Activated CD4-positive, alpha-beta memory T cell treated with anti-CD3 and anti-CD28 coated beads, Interleukin-2, amount 10 ng/mL, durations not matched to agents 7 days and 5 days (primary cell): ENCODE measurements at places on chromosomes 4 and X.

DNA sequence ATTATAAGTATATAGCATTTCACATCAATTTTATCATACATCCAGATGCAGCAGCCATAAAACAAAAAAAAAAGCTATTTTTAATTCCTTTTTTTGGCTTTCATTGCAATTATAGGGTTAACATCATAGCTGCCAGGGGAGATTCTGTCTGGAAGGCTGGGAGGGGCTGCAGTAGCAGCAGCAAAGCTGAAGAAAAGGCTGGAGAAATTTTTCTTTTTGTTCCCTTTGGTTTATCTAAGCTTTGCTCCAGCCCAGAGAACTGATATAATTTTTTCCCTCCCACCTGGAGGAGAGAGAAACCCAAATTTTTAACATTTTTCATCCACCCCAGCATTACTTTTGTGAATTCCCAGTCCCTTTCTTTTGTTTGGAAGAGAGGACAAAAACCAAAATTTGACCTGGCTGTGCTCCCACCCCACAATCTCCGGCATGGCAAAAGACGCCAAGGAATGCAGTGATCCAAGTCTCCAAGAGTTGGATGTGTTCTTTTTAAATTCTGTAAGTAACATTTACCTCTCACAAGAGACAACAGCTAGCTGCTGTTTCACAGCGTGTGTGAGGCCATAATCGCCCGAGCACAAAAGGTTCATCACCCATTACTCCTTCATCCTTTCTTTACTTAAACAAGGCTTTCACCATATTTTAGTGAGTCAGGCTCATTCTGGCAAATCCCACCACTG lies 25.1 kb upstream of the FAM156A start:
- no peaks in the 10 kb centered on the region for H3K4me1 ChIP-seq
- no peak overlapping the region for H3K27ac ChIP-seq

DNA sequence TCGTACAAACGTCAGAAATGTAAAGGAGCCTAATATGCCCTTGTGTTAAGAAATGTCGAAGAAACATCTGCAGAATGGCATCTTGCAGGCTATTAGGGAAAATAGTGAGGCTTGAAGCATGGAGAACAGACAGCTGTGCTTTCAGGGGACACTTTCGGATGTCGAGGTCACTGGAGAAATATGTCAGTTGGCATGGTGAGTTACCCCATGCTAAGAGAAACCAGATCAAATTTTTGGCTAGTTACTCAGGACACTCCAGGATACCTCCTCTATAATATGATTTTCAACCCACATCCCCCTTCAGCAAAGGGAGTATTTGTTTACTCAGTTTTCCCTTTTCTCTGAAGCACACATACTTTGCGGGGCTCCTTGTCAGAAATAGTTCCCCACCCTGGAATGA lies 171.4 kb downstream of the GPC3 start:
- no peaks in the 10 kb centered on the region for H3K27me3 ChIP-seq
- H3K27ac ChIP-seq = no peak overlapping the region
- H3K36me3 ChIP-seq = no peaks in the 10 kb centered on the region

GRCh38 chr4:113288696-113289095 lies 239.2 kb downstream of the ANK2 start:
- peaks cover 2% of the 10 kb centered on the region for H3K27me3 ChIP-seq
- no peaks in the 10 kb centered on the region for H3K36me3 ChIP-seq
- H3K27ac ChIP-seq = no peak overlapping the region
- DNase-seq = no peak
- no peaks in the 10 kb centered on the region for H3K4me1 ChIP-seq
- H3K4me3 ChIP-seq = no peak overlapping the region

DNA sequence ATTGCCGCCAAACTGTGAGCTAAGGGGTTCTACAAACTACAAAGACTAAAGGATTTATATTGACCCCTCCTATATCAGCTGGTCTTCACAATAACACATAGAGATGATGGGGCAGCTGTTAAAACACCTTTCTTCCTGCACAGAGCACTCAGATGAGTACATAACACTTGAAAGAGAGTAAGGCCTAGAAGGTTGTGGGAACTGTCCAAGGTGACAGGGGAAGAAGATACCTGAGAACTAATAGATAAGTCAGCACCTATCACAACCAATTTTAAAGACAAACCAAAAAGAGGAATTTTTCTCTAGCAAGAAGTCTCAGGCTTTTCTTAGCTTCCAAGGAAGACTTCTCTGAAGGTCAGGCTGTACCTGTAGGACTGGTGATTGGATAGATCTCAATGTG lies 19.1 kb upstream of the CXCL6 start:
- no peaks in the 10 kb centered on the region for H3K27me3 ChIP-seq
- no peak for DNase-seq
- peaks cover 19% of the 10 kb centered on the region for H3K4me1 ChIP-seq
- no peak overlapping the region for H3K4me3 ChIP-seq
- no peak overlapping the region for H3K27ac ChIP-seq
- H3K36me3 ChIP-seq = no peaks in the 10 kb centered on the region

DNA sequence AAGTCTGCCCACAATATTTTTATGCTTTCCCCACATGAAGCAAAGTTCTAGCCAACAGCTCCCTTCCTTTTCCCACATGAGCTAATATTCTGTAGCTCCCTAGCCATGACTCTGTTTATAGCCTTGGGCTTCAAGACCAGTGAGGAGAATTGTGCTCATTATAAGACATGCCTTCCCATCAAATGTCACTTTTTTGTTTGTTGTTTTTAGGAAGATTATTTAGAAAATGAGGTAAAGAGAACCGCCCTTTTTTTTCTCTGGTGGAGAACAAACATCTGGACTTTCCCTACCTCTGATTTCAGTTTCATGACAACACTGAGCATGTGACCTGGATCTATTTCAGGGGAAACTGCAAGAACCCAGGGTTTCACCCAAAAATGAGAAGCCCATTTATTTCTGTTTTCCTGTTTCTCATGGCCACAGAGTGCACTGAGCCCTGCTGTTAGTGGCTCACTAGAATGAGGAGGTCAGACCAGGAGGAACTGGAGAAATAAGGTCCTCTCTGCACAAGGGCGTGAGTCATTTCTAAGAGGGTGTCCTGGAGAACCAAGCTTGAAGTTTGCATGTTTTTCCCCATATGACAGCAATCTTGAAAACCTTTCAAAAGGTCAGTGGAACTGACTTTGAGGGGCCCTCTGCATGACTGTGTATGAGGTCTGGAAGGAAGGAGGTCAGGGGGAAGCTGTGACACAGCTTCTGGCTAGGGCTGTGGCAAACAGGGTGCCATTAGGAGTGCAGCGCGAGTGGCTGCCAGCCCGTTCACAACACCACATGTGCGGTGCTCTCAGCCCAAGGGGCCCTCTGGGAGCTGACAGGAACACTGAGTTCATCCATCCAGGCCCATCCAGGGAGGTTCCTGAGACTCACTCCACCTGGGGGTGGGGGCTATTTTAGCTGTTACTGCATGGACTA lies 55.2 kb downstream of the CHST7 start:
- H3K27ac ChIP-seq = peak overlapping the region; percentile 80
- no peaks in the 10 kb centered on the region for H3K27me3 ChIP-seq
- DNase-seq = no peak

DNA sequence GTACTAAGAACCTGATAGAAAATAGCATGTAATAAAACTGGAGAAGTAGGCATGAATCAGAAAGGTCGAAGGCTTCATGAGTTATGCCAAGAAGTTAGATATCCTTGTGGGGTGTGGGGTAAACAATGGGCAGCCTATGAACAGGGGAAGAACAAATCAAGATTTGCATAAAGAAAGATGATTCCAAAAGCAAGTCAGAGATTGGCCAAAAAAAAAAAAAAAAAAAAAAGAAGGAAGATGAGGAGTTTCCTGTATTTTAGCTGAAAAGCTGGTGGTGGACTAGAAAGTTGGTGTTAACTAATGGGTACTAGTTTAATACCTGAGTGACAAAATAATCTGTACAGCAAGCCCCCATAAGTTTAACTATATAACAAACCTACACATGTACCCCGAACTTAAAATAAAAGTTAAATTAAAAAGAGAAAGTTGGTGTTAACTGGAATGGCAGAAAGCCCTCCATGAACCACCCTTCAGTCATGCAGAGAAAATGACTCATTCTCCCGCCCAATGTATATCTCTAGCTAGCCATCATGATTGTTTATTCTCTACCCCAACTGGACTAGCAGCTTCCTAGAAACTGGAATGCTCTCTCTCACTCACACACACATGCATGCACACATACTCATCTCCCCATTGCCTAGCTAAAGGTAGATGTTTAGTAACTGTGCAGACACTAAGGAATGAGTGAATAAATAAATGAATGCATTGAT lies 41.7 kb downstream of the ATP11C start:
- no peak for DNase-seq
- no peak overlapping the region for H3K27ac ChIP-seq
- H3K36me3 ChIP-seq = peaks cover 2% of the 10 kb centered on the region
- H3K27me3 ChIP-seq = no peaks in the 10 kb centered on the region
- H3K4me1 ChIP-seq = peaks cover 15% of the 10 kb centered on the region
- no peak overlapping the region for H3K4me3 ChIP-seq

DNA sequence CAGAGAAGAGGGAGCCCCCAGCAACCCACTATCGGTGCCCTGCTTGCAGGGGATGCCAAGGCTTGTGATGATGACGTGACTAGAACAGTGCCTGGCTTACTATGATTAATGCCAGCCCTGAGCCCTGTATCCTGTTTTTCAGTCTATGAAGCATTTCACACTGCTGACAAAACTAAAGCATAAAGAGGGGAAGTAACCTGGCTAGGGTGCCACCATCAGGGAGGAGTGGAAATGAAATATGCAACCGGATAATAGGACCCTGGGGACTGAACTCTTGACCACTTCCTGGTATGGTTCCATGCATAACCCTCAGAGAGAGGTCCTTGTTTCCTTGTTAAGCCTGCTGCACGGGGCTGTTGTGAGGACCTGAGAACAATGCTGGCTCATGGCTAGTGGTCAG lies 50.3 kb downstream of the MED28 start:
- no peak overlapping the region for H3K4me3 ChIP-seq
- no peak overlapping the region for H3K27ac ChIP-seq
- no peak for DNase-seq
- H3K27me3 ChIP-seq = peaks cover 4% of the 10 kb centered on the region
- H3K36me3 ChIP-seq = no peaks in the 10 kb centered on the region
- H3K4me1 ChIP-seq = peaks cover 4% of the 10 kb centered on the region

DNA sequence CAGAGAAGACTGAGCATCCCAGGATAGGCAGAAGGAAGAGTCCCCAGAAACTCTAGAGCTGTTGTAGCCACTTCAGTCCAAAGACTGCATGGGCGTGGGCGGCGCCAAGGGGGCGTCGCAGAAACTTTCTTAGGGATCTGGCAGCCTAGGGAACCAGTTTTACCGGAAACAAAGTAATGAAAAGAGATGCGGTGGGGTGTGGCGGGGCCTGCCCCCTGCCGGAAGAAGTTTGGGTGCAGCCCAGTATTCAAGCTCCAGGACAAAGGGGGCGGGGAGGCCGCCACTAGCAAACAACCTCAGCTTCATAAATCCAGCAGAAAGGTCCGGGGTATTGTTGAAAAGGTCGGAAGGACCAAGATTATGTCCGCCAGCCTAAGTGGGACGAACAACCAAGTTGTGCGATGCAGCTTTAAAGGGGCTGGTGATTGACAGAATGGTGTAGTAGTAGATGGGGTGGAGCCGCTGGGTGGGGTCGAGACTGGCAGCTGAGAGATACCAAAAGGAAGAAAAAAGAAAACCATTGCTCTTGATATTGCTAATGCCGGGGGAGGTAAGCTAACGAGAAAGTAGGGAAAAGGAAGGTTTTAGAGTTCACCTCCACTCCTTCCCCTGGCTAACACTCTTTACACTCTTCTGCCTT lies 190.5 kb downstream of the RRAGB start:
- peak; percentile 66 for DNase-seq
- peak overlapping the region; percentile 91 for H3K27ac ChIP-seq
- H3K36me3 ChIP-seq = no peaks in the 10 kb centered on the region
- H3K4me3 ChIP-seq = peak overlapping the region; percentile 82
- H3K27me3 ChIP-seq = no peaks in the 10 kb centered on the region
